Upper lobe of right lung (tissue), 1 donor: ENCODE measurements at places on chromosomes 7 and 10.
A peak's percentile ranks its signal among the peaks of the same experiment; 100 is the strongest.

DNA sequence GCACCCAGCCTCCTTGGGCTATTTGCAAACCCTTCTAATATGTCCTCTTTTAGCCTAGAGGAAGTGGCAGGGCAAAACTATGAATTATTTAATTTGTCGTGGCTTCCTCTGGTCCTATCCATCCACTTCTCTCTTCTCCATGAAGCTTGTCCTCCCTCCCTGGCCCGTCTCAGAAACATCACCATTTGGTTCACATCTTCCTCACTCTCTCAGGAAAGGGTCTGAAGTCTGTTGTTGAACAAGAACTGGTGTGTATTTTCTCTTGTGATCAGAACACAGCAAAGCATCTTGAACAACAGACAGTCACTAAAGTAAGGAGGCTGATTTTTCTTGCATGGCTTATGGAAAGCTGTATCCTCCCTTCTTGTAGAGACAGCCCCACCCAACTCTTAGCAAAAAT, 550.1 kb upstream of the NRP1 start:
- no peak for DNase-seq

GRCh38 chr7:141276031-141276430, 202.2 kb downstream of the TMEM178B start:
- no peak for DNase-seq

- no peak for DNase-seq
These were observed 22.2 kb downstream of the MMS19 start for GRCh38 chr10:97475936-97476594.

GRCh38 chr10:70738006-70738760, 47.0 kb downstream of the TBATA start:
- no peak for DNase-seq

GRCh38 chr7:16776053-16776452, 22.5 kb downstream of the TSPAN13 start:
- DNase-seq: no peak

- DNase-seq: peak; percentile 76
These were observed 158.1 kb upstream of the PITRM1 start for GRCh38 chr10:3330663-3331062.

- no peak for DNase-seq
These were observed 53.8 kb downstream of the HGF start for GRCh38 chr7:81715984-81716588.

- no peak for DNase-seq
These were observed 84.4 kb upstream of the EFCAB10 start for GRCh38 chr7:105665684-105666083.

GRCh38 chr7:29335188-29336083, 140.9 kb downstream of the CHN2 start:
- no peak for DNase-seq

- DNase-seq: no peak
These were observed 61.4 kb upstream of the SKAP2 start for GRCh38 chr7:26925768-26926167.

DNA sequence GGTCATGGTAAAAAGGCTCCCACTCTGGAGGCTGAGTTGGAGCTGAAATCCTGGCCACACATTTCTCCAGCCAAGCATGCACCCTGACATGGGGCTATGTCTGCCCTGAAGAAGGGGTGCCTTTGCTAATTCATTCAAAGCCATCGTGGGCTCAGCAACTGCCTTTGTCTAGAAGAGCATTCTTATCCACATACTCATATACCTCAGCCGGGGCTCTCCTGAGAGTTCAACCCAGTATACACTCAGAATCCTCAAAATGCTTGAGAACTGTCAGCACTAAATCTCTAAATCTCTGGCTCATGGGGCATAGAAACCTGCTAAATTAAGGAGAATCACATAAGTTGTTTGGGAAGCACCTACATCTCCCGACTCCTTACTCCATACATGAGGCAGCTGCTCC, 89.3 kb downstream of the MRPL32 start:
- DNase-seq: no peak

- no peak for DNase-seq
These were observed 11.7 kb downstream of the FBXW4 start for GRCh38 chr10:101683276-101683675.

- no peak for DNase-seq
These were observed 327.7 kb downstream of the GLRX3 start for GRCh38 chr10:130463876-130464364.

DNA sequence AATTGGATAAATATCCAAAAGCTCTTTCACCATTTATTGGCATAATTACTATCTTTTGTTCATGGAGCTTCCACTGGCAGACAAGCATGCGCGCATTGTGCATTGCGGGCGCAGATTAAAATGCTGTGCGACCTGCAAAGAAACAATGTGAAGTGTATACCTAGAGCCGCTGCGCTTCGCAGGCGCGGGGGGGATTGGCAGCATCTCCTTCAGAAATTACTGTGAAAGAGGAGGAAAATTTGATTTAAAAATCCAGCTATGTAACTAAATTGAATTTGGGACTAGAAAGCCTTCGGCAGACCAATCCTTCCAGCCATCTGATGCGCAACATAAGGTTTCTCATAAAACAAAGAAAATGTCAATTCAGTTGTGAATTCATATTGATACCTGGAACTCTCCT, 10.3 kb upstream of the NPM3 start:
- DNase-seq: no peak

GRCh38 chr10:15789793-15790525, 70.2 kb upstream of the ITGA8 start:
- DNase-seq: no peak

DNA sequence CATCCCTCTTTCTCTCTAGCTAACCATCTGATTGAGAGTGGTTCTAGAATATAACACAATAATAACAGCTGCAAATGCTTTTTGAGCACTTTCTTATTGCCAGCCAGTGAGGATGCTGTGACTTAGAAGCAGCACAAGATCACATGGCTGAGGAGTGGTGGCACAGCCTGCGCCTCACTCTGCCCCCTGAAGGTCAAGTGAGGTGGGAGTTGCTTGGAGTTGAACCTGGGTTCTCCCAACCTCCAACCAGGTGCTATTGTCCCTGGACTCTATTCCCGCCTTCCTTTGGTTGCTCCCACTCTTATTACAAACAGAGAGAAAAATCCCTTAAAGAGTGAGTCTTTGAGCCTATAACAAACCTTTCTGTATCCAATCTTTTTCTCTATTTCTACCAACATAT, 280.3 kb upstream of the PODXL start:
- DNase-seq: no peak

- DNase-seq: no peak
These were observed 35.2 kb upstream of the FZD1 start for GRCh38 chr7:91228927-91229558.

DNA sequence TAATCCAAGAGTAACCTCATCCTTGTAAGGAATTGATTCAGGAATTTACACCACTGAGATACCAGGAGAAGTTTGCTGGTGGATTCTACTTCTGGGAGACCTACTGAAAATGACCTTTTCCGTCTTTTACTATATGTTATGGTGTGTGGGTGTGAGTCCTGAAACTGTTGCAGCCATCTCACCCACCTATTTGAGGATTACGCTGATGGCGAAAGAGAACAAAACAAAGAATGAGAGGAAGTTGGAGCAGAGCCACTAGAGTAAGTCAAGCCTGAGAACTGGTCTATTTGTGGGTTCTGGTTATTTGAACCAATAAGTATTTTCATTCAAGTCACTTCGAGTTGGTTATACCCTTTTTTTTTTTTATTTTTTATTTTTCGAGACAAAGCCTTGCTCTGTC, 12.7 kb upstream of the ABCC2 start:
- DNase-seq: no peak

DNA sequence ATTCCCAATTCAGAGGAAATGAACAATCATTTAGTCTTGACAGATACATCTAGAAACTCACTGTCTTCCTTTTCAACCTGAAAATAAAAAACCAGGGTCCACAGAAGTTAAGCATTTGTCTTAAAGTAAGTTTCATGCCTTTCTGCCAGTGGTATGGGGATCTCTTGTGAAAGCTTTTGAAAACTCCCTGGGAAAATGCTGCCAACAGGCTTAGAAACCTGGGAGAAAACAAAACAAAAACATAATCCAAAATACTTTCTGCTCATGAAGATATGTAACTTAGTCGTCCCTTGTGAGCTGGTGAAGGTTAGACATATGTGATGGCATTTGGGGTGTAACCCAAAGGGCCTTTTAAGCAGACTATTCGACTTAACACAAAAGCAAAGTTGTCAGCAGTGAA, 66.4 kb upstream of the ZNF438 start:
- no peak for DNase-seq

DNA sequence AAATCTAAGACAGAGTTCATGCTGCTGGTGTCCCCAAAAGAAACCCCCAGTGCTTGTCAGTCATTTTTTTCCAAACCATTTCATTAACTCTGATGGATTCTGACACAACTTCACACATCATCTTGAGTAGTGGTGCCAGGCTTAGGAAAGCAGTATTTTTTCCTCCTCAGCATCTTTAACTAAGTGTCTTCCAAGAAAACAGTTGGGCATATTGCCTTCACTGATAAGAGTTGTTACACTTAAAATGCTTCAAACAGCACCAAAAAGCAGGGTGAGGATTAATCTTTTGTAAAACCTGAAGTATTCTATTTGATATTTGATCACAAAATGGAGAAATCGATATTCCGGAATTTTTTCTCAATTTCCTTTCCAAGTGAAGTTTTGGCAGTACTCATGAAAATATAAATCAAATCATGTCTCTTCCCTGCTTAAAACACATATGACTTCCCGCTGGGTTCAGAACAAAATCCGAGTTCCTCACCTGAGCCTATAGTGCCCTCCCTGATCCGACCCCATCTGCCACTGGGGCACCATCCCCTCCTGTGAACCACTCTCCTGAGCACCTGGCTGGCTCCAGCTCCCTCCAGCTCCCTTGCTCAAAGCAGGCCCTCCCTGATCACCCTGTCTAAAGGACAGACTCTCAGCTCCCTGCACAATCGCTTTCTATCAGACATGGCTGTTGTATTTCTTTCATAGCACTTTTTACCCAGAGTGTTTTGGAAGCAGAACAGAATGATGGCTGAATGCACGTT, 61.6 kb downstream of the CYTH3 start:
- no peak for DNase-seq

- DNase-seq: no peak
These were observed 76.4 kb upstream of the MAGI2 start for GRCh38 chr7:79529881-79530235.

DNA sequence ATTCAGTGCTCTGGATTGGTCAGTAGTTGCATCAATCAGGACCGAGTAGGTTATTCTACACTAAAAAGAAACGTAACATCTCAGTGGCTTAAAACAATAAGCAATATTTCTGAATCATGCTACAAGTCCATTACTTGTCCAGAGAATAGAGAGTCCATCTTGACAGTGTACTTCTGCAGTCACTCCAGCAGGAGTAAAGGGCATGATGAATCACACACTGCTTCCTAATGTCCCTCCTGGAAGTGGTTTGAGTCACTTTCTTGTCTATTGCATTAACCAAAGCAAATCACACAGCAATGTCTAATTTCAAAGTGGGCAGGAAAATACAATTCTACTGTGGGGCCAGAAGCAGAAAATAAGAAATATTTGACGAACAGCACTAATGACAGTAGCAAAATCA, 124.8 kb downstream of the TSPAN12 start:
- DNase-seq: no peak

DNA sequence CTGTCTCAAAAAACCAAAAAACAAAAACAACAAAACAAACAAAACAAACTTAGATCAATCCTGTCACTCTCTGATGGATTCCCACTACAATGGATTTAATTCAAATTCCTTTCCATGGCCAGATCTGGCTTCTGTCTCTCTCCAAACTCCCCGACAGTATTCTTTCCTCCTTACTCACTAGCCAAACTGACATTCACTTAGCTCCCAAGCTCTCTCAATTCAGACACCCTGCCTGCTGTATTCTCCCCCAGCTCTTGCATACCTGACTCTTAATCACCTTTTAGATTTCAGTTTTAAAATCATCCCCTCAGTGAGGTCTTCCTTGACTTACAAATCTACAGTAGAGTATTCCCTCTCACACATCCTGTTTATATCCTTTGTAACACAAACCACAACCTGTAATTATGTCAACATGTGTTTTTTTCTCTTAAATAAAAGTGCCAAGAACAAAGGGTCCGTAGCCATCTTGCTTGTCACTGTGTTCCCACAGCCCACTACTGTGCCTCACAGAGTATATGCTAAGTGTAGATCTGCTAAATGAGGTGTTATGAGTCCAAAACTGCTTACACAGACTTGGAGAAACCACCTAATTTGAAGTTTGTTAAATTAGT, 14.4 kb downstream of the HERPUD2 start:
- DNase-seq: no peak

- DNase-seq: peak; percentile 77
These were observed 507 bp downstream of the PDZD8 start for GRCh38 chr10:117374506-117375359.

DNA sequence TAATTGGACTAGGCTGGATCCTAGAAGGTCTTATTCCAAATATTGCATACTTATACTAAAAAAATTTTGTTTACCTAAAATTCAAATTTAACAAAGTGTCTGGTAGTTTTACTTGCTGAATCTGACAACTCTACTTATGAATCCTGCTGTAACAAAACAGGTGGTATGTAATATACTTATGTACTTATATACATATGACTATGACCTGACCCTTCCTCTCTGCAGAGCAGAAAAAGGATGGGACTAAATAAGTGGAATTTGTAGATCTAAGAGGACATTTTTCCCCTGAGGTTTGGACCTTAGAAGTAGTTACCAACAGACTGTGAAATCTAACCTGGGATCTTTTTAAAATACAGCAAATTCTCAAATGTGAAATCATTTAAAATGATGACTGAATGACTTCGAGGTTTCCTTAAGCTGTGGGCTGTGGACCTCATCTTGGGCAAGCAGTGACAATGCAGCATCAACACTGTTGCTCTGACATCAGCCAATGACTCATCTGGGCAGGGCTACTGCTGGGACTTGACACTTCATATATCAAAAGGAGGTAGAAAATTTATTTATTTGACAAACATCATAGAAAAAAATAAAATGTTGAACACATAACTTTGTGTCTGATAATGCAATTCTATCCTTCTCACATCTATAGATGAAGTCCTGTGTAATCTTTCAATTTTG, 73.6 kb downstream of the RELN start:
- no peak for DNase-seq

DNA sequence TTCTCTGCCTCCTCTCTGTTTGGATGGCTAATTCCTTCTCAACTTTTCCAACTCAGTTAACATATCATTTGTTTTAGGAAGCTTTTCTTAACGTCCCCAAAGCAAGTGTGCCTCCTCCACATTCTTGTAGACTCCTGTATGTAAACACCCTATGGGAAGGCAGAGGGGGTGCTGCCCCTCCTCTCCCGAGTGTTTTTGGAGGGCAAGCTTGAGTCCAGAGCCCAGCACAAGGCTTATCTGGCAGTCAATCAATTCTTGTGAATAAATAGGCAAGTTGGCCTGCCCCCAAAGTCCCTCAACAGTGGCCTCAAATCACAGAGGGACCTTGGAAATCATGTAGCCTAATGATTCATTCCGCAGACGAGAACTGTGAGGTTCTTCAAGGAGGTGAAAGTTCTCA, 305.6 kb downstream of the RPS24 start:
- no peak for DNase-seq
